ENCODE measurements at places on chromosomes 1 and 21.

- no peak for DNase-seq
These were observed at the start of gene MTARC2 for GRCh38 chr1:220748089-220748934. TSS of gene MTARC2 (plus strand) at chr1:220748322. CDS start at chr1:220748532, 210 bp downstream.

GRCh38 chr21:45889961-45890360 is 91.6 kb upstream of the COL6A1 start:
- no peak for DNase-seq

DNA sequence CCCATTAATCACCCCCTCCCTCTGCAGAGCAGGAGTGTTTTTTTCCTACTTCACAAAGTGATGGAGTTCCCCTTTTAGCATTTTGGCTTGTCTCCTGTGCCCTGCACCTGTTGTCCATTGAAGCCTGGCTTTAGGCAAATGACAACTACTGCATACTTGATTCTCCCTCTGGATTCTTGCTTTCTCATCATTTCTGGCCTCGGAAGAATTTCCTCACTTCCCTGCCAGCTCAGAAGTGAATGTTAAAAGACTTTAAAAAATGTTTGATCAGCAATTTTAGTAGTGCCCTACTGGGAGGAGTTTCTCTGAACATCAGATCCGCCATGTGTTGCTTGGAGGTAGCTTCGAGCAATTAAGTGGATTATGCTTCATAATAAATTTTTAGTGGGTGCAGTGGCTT is 28.1 kb downstream of the RCOR3 start:
- DNase-seq, result no peak

- DNase-seq, result no peak
These were observed 544 bp upstream of the CCT8 start for GRCh38 chr21:29074007-29074376.
